Left renal pelvis (tissue), 4 donors: ENCODE measurements at places on chromosomes 11 and 22. TPM values are rescaled to one million over a fixed set of nuclear protein-coding genes. Genes with fewer than 3 reads are reported as not detected.

DNA sequence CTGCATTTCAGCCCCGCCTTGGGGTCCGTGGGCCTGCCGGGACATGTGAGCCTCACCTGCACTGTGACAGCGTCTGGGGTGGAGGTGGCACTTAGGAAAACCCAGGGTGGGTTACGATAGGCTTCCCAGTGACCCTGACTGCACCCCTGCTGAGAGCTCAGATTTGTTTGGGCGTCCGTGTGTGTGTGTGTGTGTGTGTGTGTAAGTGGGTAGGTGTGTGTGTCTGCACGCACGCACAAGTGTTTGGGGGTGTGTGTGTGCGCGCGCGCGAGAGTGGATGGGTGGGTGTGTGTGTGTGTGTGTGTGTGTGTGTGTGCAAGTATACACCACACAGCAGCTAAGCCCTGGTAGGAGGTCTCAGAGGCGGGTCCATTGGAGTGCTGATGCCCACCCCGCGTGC is 12.1 kb upstream of the ARHGAP8 start:
- no peak for DNase-seq

DNA sequence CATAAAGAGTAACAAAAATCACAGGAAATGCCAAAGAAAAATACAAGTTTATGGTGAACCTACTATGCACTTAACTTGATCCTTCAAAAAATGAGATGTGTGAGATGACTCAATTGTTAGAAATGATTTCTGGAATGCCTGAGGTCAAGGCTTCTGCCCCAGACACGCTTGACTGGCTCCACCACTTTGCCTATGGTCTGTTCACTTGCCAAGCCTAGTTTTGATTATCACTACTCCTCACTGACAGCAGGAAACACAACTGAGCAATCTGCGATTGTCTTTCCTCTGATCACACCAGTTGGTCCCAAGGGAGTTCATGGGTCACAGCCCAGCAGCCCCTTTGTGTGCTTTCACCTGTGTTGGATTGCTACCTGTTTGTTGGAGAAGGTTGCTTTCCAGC is 20.6 kb upstream of the PRDM10 start:
- no peak for DNase-seq

The MAJIN gene
- polyA plus RNA-seq = 0.53 TPM

The CBLIF gene
- polyA plus RNA-seq = not detected

DNA sequence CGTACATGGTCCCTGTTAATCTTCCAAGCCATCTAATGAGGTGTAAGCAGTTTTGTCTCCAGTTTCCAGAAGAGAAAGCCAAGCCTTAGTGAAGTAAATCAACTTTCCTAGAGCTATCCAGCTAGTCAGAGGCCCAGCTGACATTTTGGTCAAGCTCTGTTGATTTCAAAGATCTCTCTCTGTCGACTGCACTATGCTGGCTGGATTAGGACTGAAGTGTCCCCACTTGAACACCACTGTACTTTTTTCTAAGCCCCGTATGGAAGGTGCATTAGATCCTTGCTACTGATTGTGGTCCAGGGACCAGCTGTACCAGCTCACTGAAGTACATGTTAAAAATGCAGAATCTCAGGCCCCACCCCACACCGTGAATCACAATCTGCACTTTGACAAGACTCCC is 176.5 kb upstream of the NAV2 start:
- no peak for DNase-seq

GRCh38 chr11:9884601-9885000 is 220.7 kb downstream of the SWAP70 start:
- DNase-seq = no peak

DNA sequence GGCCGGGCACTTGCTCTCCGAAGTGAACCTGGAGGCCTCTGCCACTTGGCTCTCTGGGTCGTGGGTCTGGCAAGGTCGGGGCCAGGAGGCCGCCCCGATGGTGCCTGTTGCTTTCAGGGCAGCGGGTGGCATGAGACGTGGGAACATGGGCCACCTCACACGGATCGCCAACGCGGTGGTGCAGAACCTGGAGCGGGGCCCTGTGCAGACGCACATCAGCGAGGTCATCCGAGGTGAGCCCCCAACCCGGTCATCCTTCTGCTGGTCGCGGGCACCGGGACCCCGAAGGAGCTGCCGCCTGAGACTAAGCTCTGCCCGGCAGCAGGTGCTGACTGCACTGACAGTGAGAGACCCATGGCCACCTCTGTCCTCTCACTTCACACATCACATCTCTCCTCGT is 40.0 kb downstream of the SBF1 start:
- DNase-seq = no peak

GRCh38 chr11:75301601-75302345 is 49.7 kb downstream of the ARRB1 start:
- no peak for DNase-seq

DNA sequence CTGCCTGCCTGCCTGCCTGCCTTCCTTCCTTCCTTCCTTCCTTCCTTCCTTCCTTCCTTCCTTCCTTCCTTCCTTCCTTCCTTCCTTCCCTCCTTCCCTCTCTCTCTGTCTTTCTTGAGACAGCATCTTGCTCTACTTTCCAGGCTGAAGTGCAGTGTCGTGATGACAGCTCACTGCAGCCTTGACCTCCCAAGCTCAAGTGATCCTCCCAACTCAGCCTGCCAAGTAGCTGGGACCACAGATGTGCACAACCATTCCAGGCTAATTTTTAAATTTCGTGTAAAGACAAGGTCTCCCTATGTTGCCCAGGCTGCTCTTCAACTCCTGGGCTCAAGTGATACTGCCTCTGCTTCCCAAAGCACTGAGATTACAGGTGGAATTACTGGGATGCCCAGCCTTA is 328.2 kb upstream of the SORL1-AS1 start:
- DNase-seq = no peak

The CALCA gene
- 13.1 TPM for polyA plus RNA-seq

- no peak for DNase-seq
These were observed 29.0 kb downstream of the NUP50 start for GRCh38 chr22:45192701-45193187.

DNA sequence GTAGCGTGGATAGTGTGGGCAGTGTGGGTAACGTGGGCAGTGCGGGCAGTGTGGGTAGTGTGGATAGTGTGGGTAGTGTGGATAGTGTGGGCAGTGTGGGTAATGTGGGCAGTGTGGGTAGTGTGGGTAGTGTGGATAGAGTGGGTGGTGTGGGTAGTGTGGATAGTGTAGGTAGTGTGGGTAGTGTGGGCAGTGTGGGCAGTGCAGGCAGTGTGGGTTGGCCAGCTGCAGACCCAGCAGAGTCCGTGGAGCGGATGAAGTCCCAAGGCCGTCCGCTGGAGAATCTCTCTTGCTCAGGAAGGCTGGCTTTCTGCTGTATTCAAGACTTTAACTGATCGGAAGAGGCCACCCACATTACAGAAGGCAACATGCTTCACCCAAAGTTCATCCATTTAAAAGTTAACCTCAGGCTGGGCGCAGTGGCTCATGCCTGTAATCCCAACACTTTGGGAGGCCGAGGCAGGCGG is 26.1 kb upstream of the KRTAP5-6 start:
- no peak for DNase-seq

GRCh38 chr11:88414385-88414861 is 76.9 kb upstream of the CTSC start:
- DNase-seq = no peak

GRCh38 chr11:11481371-11481770 is 128.3 kb upstream of the CSNK2A3 start:
- no peak for DNase-seq

The APOA5 gene
- not detected for polyA plus RNA-seq

DNA sequence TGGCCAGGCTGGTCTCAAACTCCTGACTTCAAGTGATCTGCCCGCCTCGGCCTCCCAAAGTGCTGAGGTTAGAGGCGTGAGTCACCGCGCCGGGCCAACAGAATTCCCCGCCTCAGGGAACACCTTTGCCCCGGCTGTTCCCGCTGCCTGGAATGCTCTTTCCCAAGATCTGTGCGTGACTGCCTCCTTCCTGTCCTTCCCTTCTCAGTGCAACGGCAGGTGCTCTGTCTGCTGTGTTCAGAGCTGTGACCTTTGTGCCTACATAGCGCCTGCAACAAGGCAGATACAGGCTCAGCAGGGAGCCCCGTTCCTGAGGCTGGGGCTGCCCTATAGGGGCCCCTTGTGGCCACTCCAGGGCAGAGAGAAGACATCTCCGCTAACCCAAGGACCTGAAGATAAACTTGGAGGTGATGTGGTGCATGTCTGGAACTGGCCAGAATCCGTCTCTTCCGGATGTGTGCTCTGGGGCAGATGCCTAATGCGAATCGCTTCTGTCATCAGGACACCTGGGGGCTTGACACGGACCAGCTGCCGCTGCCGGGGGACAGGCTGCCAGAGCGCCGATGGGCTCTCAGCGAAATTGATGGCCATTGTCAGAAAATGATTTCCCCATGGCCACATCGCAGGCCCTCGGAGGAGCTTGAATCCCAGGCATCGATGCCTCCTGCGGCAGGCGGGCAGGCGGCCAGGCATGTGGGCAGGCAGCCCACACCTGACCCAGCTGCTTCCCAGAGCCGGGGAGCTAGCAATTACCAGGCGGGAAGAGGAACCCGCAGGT is 43.5 kb upstream of the TCF20 start:
- DNase-seq = no peak

The SCN4B gene
- 1.0 TPM for polyA plus RNA-seq

DNA sequence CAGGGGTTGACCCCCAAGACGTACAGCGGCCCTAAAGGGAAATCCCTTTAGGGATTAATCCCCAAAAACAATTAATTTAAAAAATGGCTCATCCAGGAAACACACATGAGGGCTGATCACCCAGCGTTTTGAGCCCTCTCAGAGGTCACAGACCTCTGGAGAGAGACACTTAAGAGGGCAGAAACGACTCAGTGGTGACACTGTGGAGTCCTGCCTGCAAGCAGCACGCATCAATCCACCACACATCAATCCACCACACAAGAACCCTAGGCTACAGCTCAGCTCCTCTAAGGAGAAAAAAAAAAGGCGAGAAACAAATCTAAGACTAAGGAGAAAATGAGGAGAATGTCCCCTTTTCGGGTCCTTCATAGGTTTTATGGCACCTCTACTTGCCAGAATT is 12.5 kb upstream of the SELENOH start:
- DNase-seq = no peak
